ENCODE measurements at places on chromosomes 2 and 18.

GRCh38 chr2:112254466-112255240, at the start of gene ZC3H8:
Gene ZC3H8, minus strand, starts transcription at chr2:112255042. Its CDS starts 61 bp downstream, at chr2:112254981.
- DNase-seq: peak; percentile 83

DNA sequence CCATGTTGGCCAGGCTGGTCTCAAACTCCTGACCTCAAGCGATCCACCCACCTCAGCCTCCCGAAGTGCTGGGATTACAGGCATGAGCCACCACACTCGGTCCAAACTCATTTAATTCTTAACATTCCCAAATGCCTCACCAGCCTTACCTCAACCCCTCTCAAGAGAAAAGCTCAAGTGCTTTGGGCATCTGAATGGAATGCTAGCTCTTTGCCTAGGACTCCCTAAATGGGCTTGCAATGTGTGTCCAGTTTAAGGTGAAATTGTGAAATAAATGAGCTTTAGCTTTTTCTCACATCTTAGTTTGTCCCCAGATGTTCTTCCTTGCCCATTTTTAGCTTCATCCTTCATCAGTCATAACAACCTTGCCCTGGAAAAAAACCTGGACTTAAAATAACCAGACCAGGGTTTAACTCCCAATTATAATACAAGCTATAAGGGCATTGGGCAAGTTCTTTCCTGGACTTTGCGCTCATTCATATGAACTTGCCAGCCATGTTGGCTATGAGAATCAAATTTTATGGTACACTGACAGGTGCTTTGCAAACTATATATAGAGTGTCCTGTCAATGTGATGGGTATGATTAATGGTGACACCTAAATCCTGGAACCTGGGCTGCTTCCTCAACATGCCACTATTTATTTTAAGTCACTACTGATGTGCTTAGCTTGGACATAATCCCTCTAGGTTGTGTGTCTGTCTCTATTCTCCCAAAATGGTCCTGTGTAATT, 95.1 kb upstream of the SERPINE2 start:
- no peak for DNase-seq

- DNase-seq: no peak
Observed at GRCh38 chr18:45103319-45104048, 422.8 kb downstream of the SETBP1 start.

- no peak for DNase-seq
Observed at GRCh38 chr18:38706373-38706772, 1140.8 kb upstream of the CELF4 start.

- DNase-seq: no peak
Observed at GRCh38 chr18:46676182-46676835, 19.3 kb upstream of the LOXHD1 start.

GRCh38 chr2:152186262-152186661, 10.7 kb upstream of the STAM2 start:
- DNase-seq: no peak

GRCh38 chr2:209208211-209208610, 215.6 kb upstream of the MAP2 start:
- DNase-seq: no peak

DNA sequence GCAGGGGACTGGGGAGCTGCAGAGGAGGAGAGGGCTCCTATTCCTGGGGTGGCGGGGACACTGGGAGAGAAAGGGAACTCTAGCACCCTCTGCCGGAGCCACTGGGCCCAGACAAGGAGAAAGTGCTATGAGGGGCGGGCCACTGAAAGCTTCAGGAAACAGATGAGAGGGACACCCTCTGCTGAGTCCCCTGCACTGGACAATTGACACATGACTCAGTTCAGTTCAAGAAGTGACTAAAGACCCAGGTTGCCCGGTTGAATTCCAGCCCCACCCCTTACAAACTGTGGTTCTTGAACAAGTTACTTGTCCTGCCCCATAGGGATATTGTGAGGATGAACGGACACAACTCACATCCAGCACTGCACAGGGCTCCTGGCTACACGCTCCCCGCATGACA, 5.0 kb downstream of the RUFY4 start:
- no peak for DNase-seq

DNA sequence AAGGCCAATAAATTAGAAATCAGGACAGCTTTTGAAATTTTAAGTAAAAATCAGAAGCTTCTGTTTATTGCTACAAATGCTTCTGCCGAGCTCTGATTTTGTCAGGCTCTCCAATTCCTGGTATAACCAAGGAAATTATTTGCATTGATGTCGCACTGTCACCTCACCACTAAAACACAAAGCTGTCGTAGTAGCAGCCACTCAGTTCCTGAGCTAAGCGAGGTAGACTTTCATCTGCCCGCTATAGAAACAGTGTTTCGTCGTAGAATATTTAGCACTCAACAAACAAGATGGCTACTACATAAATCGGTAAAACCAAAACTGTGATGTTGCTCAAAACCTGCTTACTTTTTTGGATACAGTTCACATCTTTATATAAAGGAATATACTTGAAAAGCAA, 141.3 kb upstream of the FOSL2 start:
- no peak for DNase-seq

DNA sequence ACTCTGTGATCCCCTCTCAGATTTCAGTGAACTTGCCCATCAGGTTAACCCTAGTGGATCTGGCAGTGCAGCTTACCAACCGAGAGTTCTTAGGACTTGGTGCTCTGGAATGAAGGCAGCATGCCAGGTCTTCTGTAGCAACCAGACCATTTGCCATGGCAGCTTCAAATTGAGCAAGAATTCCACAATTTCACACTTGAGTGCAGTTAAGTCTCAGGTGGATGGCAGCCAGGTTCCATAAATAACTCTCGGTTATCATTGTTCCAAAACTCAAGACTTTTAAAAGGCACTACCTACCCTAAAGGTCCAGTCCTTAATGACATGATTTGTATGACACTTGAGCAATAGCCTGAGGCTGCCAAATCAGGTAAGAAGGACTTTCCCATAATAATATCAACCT, 48.1 kb downstream of the GALNT3 start:
- no peak for DNase-seq

DNA sequence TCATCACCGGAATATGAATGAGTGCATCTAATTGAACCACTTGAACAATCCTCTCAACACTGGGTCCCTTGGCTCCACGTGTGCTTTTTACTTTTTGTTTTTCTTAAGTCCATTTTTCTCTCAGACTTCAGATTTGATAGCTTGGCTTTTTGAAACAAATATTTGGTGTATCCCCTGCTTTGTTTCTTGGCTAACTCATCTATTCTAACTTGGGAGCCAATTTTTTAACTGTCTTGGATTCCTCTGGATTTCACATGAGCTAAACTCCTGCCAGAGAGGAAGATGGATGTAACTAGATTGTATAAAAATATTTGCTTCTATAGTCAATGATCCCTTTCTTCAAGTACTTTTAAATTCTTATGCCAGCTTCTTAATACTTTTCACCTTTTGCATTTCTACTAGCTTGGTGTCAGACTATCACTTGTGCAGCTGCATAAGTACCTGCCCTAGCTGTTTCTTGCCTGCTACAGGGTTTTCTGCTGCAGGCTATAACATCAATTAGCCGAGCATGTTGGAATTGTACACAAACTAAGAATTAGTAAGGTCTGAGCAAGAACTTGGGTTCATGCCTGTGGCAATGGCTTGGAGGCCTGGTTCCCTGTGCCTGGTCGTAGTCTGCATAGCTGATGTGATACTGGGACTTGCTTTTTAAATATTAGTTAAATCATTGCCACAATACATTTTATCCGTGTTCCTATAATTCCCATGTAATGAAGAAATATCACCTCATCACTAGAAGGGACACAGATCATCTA, 281.5 kb downstream of the EN1 start:
- DNase-seq: no peak

GRCh38 chr2:88659538-88659915, 31.9 kb upstream of the RPIA start:
- DNase-seq: no peak

DNA sequence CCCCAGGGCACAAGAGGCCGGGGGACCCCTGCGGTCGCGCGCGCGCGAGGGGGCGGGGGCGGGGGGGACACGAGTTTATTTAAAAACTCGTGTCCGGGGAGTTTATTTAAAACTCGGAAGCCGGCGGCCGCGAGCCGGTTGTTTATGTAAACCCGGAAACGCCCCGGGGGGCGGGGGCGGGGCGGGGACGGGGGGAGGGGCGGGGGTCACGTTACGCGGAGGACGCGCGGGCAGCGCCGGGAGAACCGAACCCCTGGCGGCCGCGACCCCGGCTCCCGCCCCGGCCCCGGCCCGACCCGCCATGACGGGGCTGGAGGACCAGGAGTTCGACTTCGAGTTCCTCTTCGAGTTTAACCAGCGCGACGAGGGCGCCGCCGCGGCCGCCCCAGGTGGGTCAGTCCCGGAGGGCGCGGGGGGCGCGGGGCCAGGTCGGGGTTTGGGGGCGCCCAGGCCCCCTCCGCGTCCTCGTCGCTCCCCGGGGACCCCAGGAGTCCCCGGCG, 4.4 kb downstream of the NFATC1 start:
- peak; percentile 82 for DNase-seq

- DNase-seq: no peak
Observed at GRCh38 chr2:149143734-149144133, 105.2 kb downstream of the LYPD6B start.

- DNase-seq: no peak
Observed at GRCh38 chr2:212960336-212960735, 191.1 kb downstream of the IKZF2 start.

GRCh38 chr18:2515171-2515787, 56.0 kb downstream of the METTL4 start:
- no peak for DNase-seq

- peak; percentile 41 for DNase-seq
Observed at GRCh38 chr2:144834998-144835633, 315.2 kb upstream of the ZEB2 start.

GRCh38 chr2:3024401-3024935, 353.1 kb downstream of the EIPR1 start:
- DNase-seq: no peak
